ENCODE measurements at places on chromosomes 12 and 14. TPM values are rescaled to one million over a fixed set of nuclear protein-coding genes. Genes with fewer than 3 reads are reported as not detected.

BATF gene
- total RNA-seq = 4.3 TPM

- no peak for DNase-seq
Measured at GRCh38 chr12:90290980-90291975, 582.6 kb upstream of the ATP2B1 start.

- no peak for DNase-seq
Measured at GRCh38 chr14:93234798-93235197, 27.7 kb downstream of the UBR7 start.

CLEC12A gene
- total RNA-seq = not detected

RCOR1 gene
- 34.4 TPM for total RNA-seq

DNA sequence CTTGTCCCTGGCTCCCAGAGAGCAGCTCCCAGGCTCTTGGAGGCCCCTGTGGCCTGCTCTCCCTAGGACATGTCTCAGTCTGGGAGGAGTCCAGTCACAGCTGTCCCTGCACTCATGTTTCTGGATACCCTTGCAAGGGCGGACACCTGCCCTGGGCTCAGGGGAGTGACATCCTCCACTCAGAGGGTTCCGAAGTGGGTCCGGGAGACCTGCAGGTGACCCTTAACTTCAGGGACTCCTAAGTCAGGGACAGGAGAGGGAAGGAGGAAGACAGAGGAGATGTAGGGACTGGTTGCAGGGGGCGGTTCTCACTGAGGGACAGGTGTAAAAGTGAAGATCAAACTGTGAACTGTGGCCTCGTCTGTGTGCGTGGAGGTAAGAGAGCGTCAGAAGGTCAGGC lies 37.6 kb downstream of the CACNA2D4 start:
- DNase-seq = no peak

DNA sequence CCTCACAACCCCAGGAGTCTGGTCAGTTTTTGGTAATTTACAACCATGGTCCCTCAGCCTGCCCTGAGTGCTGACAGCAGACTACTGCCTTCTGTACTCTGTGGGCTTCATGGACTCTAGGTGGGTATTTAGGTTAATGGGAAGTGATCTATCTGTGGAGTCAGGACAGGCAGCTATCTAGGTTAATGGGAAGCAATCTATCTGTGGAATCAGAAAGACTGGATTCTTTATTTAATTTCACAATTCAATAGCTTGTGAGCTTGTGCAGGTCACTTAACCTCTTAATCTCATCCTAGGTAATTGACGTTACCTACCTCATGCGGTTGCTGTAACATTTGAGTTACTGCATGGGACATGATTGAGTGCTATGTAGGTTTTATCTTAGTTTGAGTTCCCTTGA lies 777.5 kb downstream of the NRXN3 start:
- no peak for DNase-seq

TAS2R20 gene
- total RNA-seq = 0.30 TPM

DNA sequence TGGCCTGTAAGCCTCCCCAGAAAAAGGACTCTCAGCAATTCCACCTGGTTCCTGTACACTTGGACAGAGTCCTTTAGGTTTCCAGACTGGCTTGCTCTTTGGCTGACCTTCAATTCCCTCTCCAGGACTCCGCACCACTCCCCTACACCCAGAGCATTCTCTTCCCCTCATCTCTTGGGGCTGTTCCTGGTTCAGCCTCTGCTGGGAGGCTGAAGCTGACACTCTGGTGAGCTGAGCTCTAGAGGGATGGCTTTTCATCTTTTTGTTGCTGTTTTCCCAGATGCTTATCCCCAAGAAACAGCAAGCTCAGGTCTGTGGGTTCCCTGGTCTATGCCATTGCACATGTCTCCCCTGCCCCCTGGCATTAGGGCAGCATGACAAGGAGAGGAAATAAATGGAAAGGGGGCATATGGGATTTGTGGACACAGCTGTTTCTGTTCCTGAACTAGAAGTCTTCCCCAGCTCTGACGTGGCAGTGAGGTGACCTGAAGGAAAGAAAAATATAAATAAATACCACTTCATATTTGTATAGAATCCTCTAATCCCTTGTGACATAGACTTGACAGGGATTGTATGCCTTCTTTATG lies 1.3 kb downstream of the RNASE7 start:
- no peak for DNase-seq

DNA sequence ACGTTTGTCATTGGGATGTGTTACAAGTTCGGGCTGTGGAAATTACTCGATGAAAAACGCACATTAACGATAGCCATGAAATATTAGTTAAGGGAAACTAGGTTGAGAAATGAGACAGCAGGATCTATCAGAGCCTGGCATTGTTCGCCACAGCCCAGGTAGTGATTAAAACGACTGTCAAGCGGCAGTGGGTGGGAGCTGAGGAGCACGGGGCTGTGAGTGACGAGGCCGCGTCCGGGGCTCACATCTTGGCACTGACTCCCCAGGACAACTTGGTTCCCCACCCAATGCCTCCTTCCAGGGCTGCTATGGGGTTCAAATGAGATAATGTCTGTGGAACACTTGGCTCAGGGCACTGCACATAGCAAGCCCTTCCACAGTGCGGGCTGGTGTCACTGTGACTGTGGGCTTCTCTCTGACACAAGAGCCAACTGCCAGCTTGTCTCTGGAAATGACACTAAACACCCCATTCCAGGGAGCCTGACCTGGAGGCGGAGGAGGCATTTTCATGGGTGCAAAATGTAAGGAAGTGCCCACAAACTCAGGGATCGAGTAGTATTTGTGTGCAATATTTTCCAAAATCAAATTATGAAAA lies 19.3 kb downstream of the MMAB start:
- DNase-seq = no peak

PCNX4 gene
- 16.3 TPM for total RNA-seq

DNA sequence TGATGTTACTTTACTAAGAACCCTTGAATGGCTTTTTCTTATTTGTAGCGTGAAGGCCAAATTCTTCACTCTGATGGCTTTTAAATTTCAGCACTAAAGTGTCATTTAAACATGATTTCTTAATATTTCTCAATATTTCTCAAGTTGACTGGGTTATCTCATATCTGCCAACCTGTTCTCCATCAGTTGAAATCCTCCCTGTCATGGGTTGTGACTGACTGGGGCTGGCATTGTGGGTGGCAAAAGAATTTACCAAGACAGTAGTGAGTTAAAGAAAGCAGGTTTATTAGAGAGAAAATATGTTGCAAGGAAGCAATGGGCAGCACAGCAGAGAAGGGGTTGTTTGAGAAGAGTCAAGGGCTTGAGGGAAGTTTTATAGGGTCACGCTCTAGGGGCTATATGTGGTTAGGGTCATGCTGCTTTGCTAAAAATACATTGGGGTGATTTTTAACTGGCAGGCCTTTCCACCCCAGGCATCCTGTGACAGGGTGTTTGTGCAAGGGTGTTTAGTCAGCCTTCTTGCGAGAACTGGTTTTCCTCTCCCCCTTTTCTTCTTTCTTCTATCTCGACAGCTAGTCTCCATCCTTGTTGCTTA lies 232.8 kb upstream of the SEL1L start:
- no peak for DNase-seq

DNA sequence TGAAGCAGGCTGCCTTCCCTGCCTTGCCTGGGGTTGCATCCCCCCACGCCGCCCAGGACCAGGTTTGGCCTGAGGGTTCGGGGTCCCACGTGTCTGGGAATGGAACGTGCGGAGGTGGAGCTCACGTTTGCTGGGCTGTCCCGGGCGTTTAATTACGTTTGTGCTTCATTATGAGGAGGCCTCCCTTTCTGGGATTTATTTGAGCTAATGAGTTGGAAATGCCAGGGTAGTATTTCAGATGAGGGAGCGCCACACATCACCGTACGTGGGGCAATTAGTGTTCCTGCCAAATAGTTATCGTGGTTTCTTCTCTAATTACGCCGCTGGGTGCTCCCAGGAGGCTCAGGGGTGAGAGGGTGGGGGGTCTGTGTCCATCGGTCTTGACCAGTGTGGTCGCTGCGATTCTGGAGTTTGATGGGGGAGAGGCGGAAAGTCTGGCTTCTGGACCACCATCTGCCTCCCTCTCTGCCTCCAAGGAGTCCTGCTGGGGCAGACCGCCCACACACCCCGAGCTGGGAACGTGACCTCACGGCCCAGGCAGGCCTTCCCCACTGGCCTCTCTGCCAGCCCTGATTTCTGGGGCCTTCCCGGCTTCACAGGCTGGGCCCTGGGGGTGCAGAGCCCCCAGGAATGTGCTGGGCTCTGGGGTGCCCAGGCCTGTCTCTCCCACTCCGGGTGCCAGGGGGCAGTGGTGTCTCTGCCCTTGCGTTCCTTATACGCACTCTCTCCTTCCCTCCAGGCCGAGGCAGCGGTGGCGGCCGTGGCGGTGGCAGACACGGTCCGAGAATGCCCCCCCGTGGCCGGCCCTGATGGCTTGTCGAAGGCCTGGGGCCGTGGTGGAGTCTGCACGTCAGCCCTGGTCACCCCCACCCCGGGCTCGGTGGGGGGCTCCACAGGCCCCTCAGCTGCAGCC lies 18.9 kb downstream of the KIF26A start:
- no peak for DNase-seq

GRCh38 chr12:108196319-108196718 lies 67.2 kb downstream of the WSCD2 start:
- DNase-seq = no peak

PLEKHG7 gene
- not detected for total RNA-seq
